ENCODE measurements at places on chromosomes 13 and 19. TPM values are rescaled to one million over a fixed set of nuclear protein-coding genes. Genes with fewer than 3 reads are reported as not detected.

DUXA gene
- total RNA-seq: not detected

FFAR3 gene
- 0.78 TPM for total RNA-seq

CYP2F1 gene
- total RNA-seq: 0.37 TPM

CYP4F2 gene
- not detected for total RNA-seq

EID2B gene
- total RNA-seq: 4.9 TPM

ZNF723 gene
- total RNA-seq: not detected

COX7A1 gene
- not detected for total RNA-seq

FGF21 gene
- total RNA-seq: not detected

ZNF154 gene
- 1.9 TPM for total RNA-seq

- peaks cover 75% of the 10 kb centered on the region for H3K27me3 ChIP-seq
- H3K4me1 ChIP-seq: peaks cover 5% of the 10 kb centered on the region
- H3K4me3 ChIP-seq: no peak within 1 kb of the TSS
- DNase-seq: no peak
These were observed at the start of gene TNFRSF19 for GRCh38 chr13:23570099-23570920. Gene TNFRSF19, plus strand, starts transcription at chr13:23570412. Its CDS starts 19,772 bp downstream, at chr13:23590184.

GRCh38 chr13:57375876-57376275, 208.9 kb downstream of the PRR20E start:
- no peaks in the 10 kb centered on the region for H3K36me3 ChIP-seq
- no peak overlapping the region for H3K4me3 ChIP-seq
- H3K4me1 ChIP-seq: no peaks in the 10 kb centered on the region
- no peak overlapping the region for H3K27ac ChIP-seq
- no peak for DNase-seq

GRCh38 chr19:34838753-34839431, 65.9 kb upstream of the ZNF599 start:
- peak overlapping the region; percentile 57 for H3K4me3 ChIP-seq
- H3K36me3 ChIP-seq: peaks cover 3% of the 10 kb centered on the region
- H3K4me1 ChIP-seq: peaks cover 27% of the 10 kb centered on the region
- no peak for DNase-seq

GRCh38 chr13:110342474-110342873, 35.4 kb downstream of the COL4A2 start:
- no peak for DNase-seq
- no peaks in the 10 kb centered on the region for H3K36me3 ChIP-seq
- peaks cover 35% of the 10 kb centered on the region for H3K27me3 ChIP-seq
- H3K27ac ChIP-seq: no peak overlapping the region

- H3K27me3 ChIP-seq: no peaks in the 10 kb centered on the region
- DNase-seq: no peak
- peaks cover 48% of the 10 kb centered on the region for H3K4me1 ChIP-seq
- peak overlapping the region; percentile 96 for H3K4me3 ChIP-seq
These were observed 2.9 kb downstream of the KLF2 start for GRCh38 chr19:16327501-16327900.

DNA sequence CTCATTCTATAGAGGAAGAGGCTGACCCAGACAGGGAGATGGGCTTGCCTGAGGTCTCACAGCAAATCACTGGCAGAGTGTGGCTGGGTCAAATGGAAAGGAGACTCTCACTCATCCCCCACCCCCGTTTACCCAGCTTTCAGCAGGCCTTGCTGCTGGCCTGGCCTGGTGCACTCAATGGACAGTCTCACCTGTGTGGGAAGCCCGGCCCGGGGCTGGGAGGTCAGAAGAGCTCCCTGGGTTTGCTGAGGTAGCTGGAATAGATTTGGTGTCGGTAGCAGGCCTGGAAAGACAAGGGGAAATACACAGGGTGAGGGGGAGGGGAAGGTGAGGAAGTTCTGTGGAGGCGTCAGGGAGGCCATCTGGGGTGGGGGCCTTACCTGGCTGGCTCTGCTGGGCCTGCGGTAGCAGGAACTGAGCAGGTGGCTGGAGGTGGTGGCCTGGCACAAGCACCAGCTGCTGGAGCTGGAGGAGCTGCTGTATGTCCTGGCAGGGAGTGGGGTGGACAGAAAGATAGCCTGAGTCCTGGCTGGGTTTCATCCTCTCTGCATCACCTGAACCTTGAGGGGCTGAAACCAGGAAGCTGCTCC, 23.5 kb downstream of the ZNF574 start:
- peaks cover 9% of the 10 kb centered on the region for H3K36me3 ChIP-seq
- H3K27ac ChIP-seq: peak overlapping the region; percentile 32
- H3K27me3 ChIP-seq: no peaks in the 10 kb centered on the region
- no peak for DNase-seq
- peaks cover 8% of the 10 kb centered on the region for H3K4me1 ChIP-seq
- no peak overlapping the region for H3K4me3 ChIP-seq

GRCh38 chr13:72122661-72123255, 255.8 kb upstream of the DACH1 start:
- no peaks in the 10 kb centered on the region for H3K36me3 ChIP-seq
- no peak for DNase-seq
- H3K27ac ChIP-seq: no peak overlapping the region

DNA sequence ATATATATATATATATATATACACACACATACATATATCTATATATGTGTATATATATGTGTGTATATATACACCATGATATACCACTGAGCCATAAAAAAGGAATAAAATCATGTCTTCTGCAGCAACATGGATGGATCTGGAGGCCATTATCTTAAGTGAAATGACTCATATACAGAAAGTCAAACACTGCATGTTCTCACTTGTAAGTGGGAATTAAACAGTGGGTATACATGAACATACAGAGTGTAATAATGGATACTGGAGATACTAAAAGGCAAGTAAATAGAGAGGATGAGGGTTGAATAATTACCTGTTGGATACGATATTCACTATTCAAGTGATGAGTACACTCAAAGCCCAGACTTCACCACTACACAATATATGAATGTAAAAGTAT, 332.6 kb downstream of the SLITRK1 start:
- no peak overlapping the region for H3K27ac ChIP-seq
- no peaks in the 10 kb centered on the region for H3K4me1 ChIP-seq
- H3K27me3 ChIP-seq: no peaks in the 10 kb centered on the region
- no peak overlapping the region for H3K4me3 ChIP-seq
- DNase-seq: no peak

DNA sequence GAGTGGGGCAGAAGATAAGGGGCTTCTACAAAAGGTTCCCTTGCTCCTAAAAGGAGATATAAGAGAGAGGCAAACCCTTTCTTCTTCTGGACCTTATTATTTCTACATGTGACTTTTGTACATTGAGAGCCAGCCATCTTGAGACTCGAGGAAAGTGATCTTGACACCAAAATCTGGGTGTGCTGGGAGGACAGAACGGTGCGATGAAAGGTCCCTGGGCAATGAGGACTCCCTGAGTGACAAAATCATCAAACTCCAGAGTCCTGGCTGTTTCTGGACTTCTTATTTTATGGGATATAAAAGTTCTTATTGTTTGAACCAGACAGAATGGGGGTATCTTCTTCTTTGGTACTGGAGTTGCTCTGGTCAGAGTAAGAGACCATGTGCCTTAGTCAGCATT, 411.0 kb downstream of the ZNF536 start:
- peaks cover 79% of the 10 kb centered on the region for H3K27me3 ChIP-seq
- DNase-seq: no peak
- no peak overlapping the region for H3K27ac ChIP-seq
- H3K36me3 ChIP-seq: peaks cover 4% of the 10 kb centered on the region

DNA sequence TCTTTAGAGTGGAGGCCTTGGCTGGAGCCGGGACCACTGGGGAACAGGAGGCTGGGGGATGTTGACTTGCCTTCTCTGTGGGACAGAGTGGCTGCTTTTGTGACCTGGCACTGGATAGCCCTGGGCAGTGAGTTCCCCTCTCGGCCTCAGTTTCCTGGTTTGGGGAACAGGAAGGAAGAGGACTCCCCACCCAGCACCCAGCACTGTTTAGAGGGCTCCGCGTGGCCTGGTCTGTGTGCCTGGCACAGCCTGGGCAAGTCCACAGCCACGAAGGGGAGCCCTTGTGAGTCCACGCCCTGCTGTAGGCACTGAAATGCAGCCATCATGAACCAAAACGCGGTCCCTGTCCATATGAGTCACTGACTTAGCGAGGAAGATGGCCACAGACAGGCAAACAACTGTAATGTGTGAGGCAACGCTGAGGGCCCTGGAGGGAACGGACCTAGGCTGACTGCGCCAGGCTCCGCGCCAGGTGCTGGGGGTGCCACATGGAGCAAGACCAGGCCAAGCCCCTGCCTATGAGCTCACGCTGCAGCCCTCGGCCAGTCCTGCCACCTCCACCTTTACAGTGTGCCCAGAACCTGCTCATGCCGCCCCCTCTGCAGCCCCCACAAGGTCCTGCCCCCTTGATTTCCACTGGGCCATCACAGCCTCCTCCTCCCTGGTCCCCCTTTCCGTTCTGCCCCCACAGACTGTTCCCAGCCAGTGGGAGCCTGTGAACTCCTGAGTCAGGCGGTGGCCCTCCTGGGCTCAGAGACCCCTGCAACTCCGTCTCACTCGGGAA, 35.5 kb downstream of the PAK4 start:
- no peak overlapping the region for H3K4me3 ChIP-seq
- no peaks in the 10 kb centered on the region for H3K27me3 ChIP-seq
- peaks cover 2% of the 10 kb centered on the region for H3K36me3 ChIP-seq

DNA sequence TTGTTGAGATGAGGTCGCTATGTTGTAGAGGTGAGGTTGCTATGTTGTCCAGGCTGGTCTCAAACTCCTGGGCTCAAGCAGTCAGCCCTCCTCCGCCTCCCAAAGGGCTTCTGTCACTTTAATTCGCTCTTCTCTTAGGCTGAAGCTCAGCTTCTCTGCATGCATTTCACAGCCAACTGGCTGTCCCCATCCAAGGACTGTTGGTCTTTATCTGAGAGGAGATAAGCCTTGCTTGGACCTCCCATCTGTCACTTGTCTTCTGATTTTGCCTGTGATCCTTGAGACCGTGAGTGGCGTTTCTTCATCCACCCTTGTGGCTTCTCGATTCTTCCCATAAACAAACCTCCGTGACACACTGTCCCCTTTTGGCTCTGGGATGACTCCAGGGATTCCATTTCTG, 24.4 kb downstream of the CERS1 start:
- peaks cover 11% of the 10 kb centered on the region for H3K27me3 ChIP-seq
- no peak for DNase-seq
- peak overlapping the region; percentile 87 for H3K27ac ChIP-seq
- H3K4me1 ChIP-seq: peaks cover 9% of the 10 kb centered on the region

- H3K4me3 ChIP-seq: no peak overlapping the region
- no peak overlapping the region for H3K27ac ChIP-seq
- no peaks in the 10 kb centered on the region for H3K27me3 ChIP-seq
- DNase-seq: no peak
These were observed 389.3 kb downstream of the FGF14 start for GRCh38 chr13:102012299-102013293.

- peaks cover 57% of the 10 kb centered on the region for H3K4me1 ChIP-seq
- H3K36me3 ChIP-seq: peaks cover 22% of the 10 kb centered on the region
- peak; percentile 82 for DNase-seq
- peak overlapping the region; percentile 94 for H3K4me3 ChIP-seq
- no peaks in the 10 kb centered on the region for H3K27me3 ChIP-seq
These were observed 2.8 kb downstream of the ZFP36 start for GRCh38 chr19:39409208-39410016.

GRCh38 chr13:74707291-74707690, 573.1 kb upstream of the KLF12 start:
- no peak overlapping the region for H3K27ac ChIP-seq
- H3K36me3 ChIP-seq: no peaks in the 10 kb centered on the region
- DNase-seq: no peak
- H3K27me3 ChIP-seq: peaks cover 13% of the 10 kb centered on the region
- no peaks in the 10 kb centered on the region for H3K4me1 ChIP-seq

DNA sequence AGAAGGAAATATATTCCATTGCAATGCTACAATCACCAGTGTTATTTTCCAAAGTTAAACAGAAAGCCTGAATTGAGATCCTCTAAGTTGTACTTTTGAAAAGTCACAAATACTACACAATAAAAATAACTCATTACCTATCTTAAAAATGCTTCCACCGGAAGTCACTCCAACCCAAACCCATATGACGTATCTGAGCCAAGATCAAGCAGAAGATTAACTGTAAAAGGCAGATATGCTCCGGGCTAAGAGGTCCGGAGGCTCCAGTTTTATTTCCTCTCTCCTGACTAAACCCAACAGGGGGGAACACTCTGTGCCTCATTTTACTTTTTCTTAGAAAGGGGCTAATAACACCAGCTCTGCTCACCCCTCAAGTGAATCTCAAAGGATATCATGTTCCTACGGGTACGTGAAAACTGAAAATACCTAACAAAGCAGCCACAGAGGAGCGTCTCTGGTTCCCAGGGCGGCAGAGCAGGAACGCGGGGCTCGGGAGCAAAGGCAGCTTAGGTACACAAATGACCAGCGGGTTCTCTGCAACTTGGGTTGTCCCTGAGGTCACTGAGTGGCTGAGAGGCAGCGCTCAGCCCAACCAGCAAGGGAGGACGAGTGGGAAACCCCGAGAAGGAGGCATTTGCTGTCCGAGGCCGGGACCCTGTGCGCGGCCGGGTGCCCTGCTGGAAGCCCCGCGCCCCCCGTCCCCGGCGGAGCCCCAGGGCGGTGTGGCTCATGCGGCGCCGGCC, 750 bp downstream of the RAB20 start:
- H3K27me3 ChIP-seq: peaks cover 9% of the 10 kb centered on the region
- H3K4me3 ChIP-seq: peak overlapping the region; percentile 96
- peak overlapping the region; percentile 65 for H3K27ac ChIP-seq
- H3K36me3 ChIP-seq: no peaks in the 10 kb centered on the region

DNA sequence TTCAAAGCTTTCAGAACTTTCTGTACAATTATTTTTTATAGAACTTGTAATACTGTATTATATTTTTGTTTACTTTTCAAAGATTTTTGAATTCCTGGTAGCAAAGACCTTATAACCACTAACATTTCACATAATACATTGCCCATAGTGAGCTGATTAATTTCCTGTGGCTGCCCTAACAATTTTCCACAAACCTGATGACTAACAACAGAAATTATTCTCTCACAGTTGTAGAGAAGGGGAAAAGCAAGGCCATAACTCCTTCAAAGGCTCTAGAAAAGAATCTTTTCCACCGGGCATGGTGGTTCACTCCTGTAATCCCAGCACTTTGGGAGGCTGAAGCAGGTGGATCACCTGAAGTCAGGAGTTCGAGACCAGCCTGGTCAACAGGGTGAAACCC, 19.1 kb downstream of the KLF12 start:
- no peaks in the 10 kb centered on the region for H3K27me3 ChIP-seq
- H3K4me3 ChIP-seq: no peak overlapping the region
- no peak for DNase-seq
- peaks cover 10% of the 10 kb centered on the region for H3K36me3 ChIP-seq
- H3K4me1 ChIP-seq: peaks cover 34% of the 10 kb centered on the region
- H3K27ac ChIP-seq: no peak overlapping the region

- peaks cover 4% of the 10 kb centered on the region for H3K36me3 ChIP-seq
- H3K4me3 ChIP-seq: no peak overlapping the region
- H3K27me3 ChIP-seq: peaks cover 33% of the 10 kb centered on the region
These were observed 26.9 kb upstream of the CYP2A7 start for GRCh38 chr19:40908976-40909375.

- H3K27ac ChIP-seq: no peak overlapping the region
- no peaks in the 10 kb centered on the region for H3K36me3 ChIP-seq
- H3K27me3 ChIP-seq: no peaks in the 10 kb centered on the region
- peaks cover 2% of the 10 kb centered on the region for H3K4me1 ChIP-seq
These were observed 3.4 kb downstream of the TBXA2R start for GRCh38 chr19:3603121-3603811.

All from T-helper 17 cell (primary cell).